ENCODE measurements at places on chromosomes 11 and 22. TPM values are rescaled to one million over a fixed set of nuclear protein-coding genes. Genes with fewer than 3 reads are reported as not detected.

DNA sequence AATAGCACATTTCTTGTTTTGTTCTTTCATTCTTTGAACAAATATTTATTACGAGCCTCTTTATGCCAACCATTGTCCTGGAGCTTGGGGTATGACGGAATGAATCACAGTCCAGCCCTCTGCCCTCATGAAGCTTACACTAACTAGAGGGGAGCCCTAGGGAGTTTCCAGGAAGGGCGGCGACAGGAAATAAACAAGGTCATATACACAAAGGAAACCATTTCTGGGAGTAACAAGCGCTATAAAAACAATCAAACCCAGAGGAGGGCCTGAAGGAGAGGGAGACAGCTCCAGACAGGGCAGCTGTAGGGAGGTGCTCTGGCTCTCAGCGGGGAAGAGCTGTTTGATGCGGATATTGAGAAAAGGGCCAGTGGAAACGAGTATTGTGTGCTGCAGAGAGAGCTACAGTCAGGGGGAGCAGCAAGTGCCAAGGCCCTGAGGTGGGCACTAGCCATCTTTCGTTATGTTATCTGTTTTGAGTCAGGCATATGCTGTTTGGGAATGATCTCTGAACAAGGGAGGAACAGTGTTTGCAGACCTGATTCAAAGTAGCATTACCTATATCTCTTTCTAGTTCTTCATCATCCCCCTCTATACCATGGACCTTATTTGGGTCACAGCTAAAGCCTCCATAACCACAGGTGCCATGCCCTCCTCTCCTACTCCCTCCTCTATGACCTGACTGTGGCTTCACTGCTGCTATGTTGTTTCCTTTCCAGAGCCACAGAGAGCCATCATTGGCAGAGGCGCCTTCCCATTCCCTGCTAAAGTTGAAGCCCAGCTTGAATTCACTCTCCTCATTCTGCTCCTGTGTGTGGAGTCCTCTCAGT is 15.3 kb upstream of the ZBTB16 start:
- no peak for DNase-seq

TMEM45B gene
- 2.3 TPM for polyA plus RNA-seq

DNA sequence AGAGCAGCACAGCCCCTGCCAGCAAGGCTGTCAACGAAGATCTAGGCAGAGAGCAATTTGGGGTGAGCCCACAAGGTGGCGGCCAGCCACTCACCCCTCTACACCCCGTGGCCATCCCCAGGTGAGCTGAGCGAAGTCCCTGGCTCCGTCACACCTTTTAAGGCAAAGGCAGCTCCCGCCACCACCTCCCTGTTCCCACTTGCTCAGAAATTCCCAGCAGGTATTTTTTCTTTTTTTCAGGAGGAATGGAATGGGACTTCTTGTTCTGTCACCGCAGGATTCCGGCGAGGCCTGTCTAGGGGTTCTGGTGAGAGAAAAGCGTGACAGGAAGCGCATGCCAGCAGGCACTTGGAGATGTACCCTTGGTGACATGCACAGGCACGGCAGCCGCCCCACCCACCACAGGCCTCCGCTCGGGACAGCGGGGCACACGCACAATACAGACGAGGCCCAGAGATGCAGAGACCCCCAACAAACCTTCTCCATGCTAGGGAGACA is 10.0 kb downstream of the RPL3 start:
- DNase-seq, result no peak

POU2AF2 gene
- polyA plus RNA-seq, result 0.15 TPM

DNA sequence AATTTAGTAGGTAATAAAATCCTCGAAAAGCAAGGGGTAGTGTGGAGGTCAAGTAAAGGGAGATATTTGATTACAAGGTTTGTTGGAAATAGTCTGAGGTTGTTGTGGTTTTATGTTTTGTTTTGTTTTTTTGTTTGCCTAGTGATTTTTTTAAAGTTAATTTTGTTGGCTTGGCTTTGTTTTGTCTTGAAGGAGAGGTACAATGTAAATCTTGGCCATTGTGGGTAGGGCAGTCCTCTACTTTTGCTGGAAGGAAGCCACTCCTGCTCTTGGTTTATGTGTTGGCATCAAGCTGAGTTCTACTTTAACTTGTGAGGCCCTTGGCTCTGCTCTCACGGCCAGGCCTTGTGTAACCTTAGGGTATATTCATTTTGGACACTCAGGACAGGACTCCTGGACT is 3.2 kb downstream of the AMOTL1 start:
- DNase-seq, result no peak

OPCML gene
- polyA plus RNA-seq, result 0.76 TPM
